ENCODE measurements at places on chromosomes 5 and 9. TPM values are rescaled to one million over a fixed set of nuclear protein-coding genes. Genes with fewer than 3 reads are reported as not detected.

ADRB2 gene
- total RNA-seq: 7.5 TPM

SHC3 gene
- total RNA-seq: 0.53 TPM

C5orf15 gene
- 64.5 TPM for total RNA-seq

PAX5 gene
- total RNA-seq: not detected

PCDHB7 gene
- 1.1 TPM for total RNA-seq

PRRX2 gene
- 10.2 TPM for total RNA-seq

CXCL14 gene
- total RNA-seq: 1.2 TPM

RORB gene
- 0.04 TPM for total RNA-seq

RASA1 gene
- 27.0 TPM for total RNA-seq

PCDHGA1 gene
- 2.3 TPM for total RNA-seq

MEGF10 gene
- 8.2 TPM for total RNA-seq

- DNase-seq: no peak
- no peaks in the 10 kb centered on the region for H3K27me3 ChIP-seq
- H3K4me3 ChIP-seq: no peak overlapping the region
- no peaks in the 10 kb centered on the region for H3K4me1 ChIP-seq
- H3K27ac ChIP-seq: no peak overlapping the region
- no peaks in the 10 kb centered on the region for H3K36me3 ChIP-seq
Observed at GRCh38 chr9:123162791-123163345, 105.5 kb downstream of the STRBP start.

GRCh38 chr5:142506756-142507155 lies 179.1 kb downstream of the FGF1 start:
- H3K36me3 ChIP-seq: no peaks in the 10 kb centered on the region
- H3K4me3 ChIP-seq: no peak overlapping the region
- H3K27me3 ChIP-seq: peaks cover 78% of the 10 kb centered on the region
- no peak overlapping the region for H3K27ac ChIP-seq
- no peak for DNase-seq

DNA sequence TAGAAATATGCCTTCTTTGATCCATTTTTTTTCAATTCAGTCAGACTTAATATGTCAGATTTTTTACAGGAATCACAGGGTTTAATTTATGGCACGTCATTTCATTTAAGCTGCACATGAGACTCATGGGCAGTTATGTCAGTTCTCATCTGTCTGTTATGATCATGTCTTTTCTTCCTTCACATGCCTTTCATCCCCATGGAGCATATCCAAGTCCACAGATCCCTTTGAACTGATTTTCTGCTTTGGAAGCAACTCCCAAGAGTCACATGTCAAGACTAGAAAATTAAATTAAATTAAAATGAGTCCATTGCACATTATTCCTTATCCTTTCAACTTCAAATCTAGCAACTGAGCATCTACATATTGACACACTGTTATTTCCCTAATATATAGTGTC lies 1274.0 kb upstream of the C9orf72 start:
- no peaks in the 10 kb centered on the region for H3K4me1 ChIP-seq
- no peak overlapping the region for H3K27ac ChIP-seq
- H3K4me3 ChIP-seq: no peak overlapping the region
- H3K36me3 ChIP-seq: no peaks in the 10 kb centered on the region

GRCh38 chr9:120030847-120031246 lies 549.1 kb downstream of the CDK5RAP2 start:
- no peak overlapping the region for H3K4me3 ChIP-seq
- no peaks in the 10 kb centered on the region for H3K36me3 ChIP-seq
- H3K27me3 ChIP-seq: no peaks in the 10 kb centered on the region
- no peaks in the 10 kb centered on the region for H3K4me1 ChIP-seq

DNA sequence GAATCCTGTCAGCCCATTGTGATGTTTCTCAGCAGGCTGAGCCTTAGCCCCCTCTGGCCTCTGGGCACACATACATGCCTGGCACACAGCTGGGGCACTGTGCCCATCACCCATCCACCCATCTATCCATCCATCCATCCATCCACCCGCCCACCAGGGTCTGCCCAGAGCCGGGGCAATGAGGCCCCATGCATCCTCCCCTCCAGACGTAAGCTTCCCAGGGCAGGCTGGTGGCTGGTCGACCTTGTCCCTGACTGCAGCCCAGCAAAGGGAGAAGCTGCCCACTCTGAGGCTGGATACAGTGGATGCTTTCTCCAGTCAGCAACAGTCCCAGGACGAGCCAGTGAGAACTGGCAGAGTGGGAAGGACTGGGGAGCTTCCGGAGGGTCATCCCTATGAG lies 21.1 kb upstream of the SLC25A51 start:
- H3K4me1 ChIP-seq: peaks cover 21% of the 10 kb centered on the region
- no peak overlapping the region for H3K27ac ChIP-seq
- no peaks in the 10 kb centered on the region for H3K36me3 ChIP-seq
- H3K27me3 ChIP-seq: no peaks in the 10 kb centered on the region

GRCh38 chr5:161167016-161167767 lies 315.2 kb upstream of the ATP10B start:
- H3K4me1 ChIP-seq: no peaks in the 10 kb centered on the region
- H3K27me3 ChIP-seq: peaks cover 12% of the 10 kb centered on the region

- no peak overlapping the region for H3K27ac ChIP-seq
- no peak for DNase-seq
- no peaks in the 10 kb centered on the region for H3K4me1 ChIP-seq
Observed at GRCh38 chr9:72812559-72813111, 140.2 kb downstream of the ALDH1A1 start.

DNA sequence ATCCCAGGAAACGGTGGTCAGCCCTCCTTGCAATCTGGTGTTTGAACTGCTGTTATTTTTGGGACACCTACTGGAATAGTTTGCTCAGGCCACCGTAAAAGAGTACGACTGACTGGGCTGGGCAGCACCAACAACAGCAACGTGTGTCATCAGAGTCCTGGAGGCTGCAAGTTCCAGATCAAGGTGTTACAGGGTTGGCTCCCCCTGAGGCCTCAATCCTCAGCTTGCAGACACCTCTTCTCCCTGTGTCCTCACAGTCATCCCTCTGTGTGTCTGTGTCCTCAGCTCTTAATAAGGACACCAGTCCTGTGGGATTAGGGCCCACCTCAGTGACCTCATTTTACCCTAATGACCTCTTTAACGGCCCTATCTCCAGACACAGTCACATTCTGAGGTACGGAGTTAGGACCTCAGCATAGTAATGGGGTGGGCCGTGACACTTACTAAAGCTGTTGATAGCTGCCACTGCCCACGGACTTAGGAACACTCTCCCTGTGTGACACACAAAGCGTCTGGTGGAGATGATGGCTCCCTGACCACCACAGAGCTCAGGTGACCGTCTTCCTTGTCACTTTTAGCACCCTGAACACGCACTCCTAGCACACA lies 16.8 kb downstream of the GLT6D1 start:
- no peak for DNase-seq
- H3K4me3 ChIP-seq: no peak overlapping the region
- H3K36me3 ChIP-seq: no peaks in the 10 kb centered on the region
- no peaks in the 10 kb centered on the region for H3K27me3 ChIP-seq

GRCh38 chr5:93226202-93226735 lies 354.8 kb downstream of the NR2F1-AS1 start:
- no peaks in the 10 kb centered on the region for H3K36me3 ChIP-seq
- no peak for DNase-seq
- peaks cover 48% of the 10 kb centered on the region for H3K27me3 ChIP-seq
- no peaks in the 10 kb centered on the region for H3K4me1 ChIP-seq
- no peak overlapping the region for H3K27ac ChIP-seq
- H3K4me3 ChIP-seq: no peak overlapping the region

GRCh38 chr9:109448223-109448622 lies 49.9 kb downstream of the PTPN3 start:
- H3K27me3 ChIP-seq: no peaks in the 10 kb centered on the region
- H3K36me3 ChIP-seq: no peaks in the 10 kb centered on the region
- no peak overlapping the region for H3K4me3 ChIP-seq
- DNase-seq: peak; percentile 54
- no peak overlapping the region for H3K27ac ChIP-seq

DNA sequence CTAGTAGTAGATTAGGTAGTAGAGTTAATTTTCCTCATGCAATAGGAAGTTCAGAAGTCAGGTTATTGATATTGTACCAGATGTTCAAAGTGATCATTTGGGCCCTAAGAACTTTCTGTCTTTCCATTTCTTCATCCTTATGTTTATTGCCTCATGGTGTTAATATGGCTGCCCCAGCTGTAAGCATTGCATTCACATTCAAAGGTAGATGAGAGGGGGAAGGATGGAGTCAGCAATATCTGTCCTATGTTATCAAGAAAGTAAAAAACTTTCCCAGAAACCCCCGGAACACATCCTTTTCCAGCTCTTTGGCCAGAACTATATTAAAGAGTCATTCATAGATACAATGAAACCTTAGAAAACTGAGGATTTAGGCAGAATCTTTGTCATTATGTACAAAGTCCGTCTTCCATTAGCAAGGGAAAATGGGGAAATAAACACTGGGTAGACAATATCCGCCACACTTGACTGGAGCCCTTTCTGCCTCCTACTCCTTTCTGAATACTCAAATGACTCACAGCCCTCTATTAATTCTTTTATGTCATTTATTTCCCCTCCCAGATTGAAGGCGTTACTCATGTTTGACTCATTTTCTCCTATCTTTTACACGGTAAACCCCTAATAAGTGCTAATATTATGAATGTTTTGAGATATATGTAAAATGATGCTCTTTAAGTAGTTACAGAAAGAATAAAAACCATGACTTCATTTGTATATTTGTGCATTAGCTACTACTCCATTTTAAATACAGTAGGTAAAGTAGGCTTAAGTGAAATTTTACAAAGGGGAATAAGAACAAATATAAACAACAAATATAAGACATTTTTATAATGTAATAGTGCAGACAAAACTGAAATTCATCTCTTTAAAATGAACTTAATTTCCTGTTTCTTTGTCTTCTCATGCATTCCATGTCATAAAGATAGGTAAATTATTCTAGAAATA lies 127.6 kb downstream of the SLF1 start:
- H3K27me3 ChIP-seq: no peaks in the 10 kb centered on the region
- H3K4me3 ChIP-seq: no peak overlapping the region
- no peak for DNase-seq
- no peaks in the 10 kb centered on the region for H3K36me3 ChIP-seq
- no peak overlapping the region for H3K27ac ChIP-seq
- H3K4me1 ChIP-seq: peaks cover 1% of the 10 kb centered on the region

DNA sequence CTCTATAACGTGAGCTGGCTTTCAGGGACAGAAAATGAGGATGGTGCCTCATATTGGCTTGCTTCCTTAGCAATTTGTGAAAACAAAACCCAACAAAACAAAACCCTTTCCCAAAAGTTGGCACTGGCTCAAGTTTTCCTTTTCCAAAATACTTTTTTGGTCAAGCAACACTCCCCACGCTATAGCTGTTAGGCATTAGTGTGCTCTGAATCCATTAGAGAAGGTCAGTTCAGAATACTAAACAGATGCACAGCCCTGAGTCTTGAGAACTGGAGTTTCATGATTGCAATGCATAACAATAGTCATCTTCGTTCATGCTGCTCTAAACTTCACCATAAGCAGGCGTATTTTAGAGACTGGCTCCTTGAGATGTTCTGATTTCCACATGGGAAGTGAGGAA lies 172.0 kb upstream of the KLF9 start:
- peaks cover 12% of the 10 kb centered on the region for H3K4me1 ChIP-seq
- no peaks in the 10 kb centered on the region for H3K27me3 ChIP-seq
- no peak for DNase-seq
- H3K36me3 ChIP-seq: no peaks in the 10 kb centered on the region
- H3K4me3 ChIP-seq: no peak overlapping the region

DNA sequence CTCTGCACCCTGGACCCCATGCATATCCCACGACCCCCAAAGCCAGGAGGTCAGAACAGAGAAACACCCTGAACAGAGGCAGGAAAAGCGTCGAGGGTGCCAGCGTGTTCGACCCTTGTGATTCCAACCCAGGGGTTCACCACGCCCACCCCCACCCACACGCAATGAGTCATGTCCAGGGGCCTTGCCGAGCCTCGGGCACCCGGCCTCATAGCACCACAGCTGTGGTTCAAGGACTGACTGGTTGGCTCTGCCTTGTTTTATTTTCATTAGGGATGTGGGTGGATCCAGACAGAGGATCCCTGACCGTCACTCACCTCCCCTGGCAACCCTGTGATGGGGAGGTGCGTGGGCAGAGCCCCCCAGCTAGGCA lies 9.5 kb upstream of the QSOX2 start:
- H3K36me3 ChIP-seq: no peaks in the 10 kb centered on the region
- no peaks in the 10 kb centered on the region for H3K27me3 ChIP-seq
- peaks cover 2% of the 10 kb centered on the region for H3K4me1 ChIP-seq
- no peak overlapping the region for H3K27ac ChIP-seq
- DNase-seq: no peak

DNA sequence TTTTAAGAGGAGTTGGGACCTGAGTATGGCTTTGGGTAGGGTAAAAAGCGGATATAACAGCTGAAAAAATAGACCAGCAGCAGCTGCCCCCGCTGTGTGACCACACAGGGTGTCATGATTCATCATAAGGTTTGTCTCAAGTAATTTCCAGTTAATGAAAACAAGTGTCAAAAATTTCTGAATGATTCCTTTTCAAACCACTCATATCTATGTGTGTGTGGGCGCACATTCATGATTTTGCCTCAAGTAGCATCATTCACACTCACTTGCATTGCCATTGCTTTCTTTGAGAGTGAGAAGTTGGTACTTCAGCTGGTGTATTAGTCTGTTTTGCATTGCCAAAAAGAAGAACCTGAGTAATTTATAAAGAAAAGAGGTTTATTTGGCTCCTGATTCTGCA lies 12.1 kb upstream of the TNFAIP8 start:
- no peak for DNase-seq
- no peaks in the 10 kb centered on the region for H3K36me3 ChIP-seq
- no peak overlapping the region for H3K4me3 ChIP-seq
- no peaks in the 10 kb centered on the region for H3K27me3 ChIP-seq
- H3K27ac ChIP-seq: no peak overlapping the region

- H3K36me3 ChIP-seq: no peaks in the 10 kb centered on the region
- no peaks in the 10 kb centered on the region for H3K27me3 ChIP-seq
- no peak overlapping the region for H3K4me3 ChIP-seq
- DNase-seq: peak; percentile 72
- no peaks in the 10 kb centered on the region for H3K4me1 ChIP-seq
Observed at GRCh38 chr5:89396278-89396954, 513.4 kb upstream of the MEF2C start.

DNA sequence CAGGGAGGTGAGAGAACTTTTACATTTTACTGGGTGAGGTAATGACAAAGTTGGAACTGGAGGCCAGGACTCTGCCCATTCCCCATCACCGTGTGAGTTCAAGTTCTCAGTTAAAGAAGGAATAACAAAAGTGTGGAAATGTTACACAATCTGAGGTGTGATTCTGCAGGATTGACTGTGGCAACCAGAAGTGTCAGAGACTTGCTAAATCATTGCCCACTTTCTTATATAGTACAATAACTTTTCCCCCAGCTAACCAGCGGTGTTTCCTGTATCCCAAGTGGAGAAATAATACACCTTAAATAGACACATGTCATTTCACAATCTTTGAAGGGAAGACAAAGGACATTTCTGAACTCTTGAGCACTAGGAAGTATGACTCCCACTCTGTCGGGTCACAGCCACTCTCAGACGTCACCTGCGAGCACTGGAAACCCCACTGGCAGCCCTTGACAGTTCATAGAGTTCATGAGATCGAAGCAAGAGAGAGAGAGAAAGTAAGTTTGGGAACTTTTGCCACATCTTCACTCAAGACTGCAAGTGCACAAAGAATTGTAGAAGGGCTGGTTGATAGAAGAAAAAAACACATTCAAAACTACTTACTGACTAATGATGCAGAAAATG lies 28.4 kb downstream of the PAX5 start:
- H3K36me3 ChIP-seq: no peaks in the 10 kb centered on the region
- no peak overlapping the region for H3K4me3 ChIP-seq
- H3K27me3 ChIP-seq: peaks cover 99% of the 10 kb centered on the region
- H3K4me1 ChIP-seq: no peaks in the 10 kb centered on the region
- H3K27ac ChIP-seq: no peak overlapping the region

- peak overlapping the region; percentile 84 for H3K27ac ChIP-seq
- DNase-seq: no peak
- peaks cover 35% of the 10 kb centered on the region for H3K36me3 ChIP-seq
- H3K27me3 ChIP-seq: no peaks in the 10 kb centered on the region
Observed at GRCh38 chr9:96462541-96462940, 12.6 kb downstream of the HABP4 start.

All from cardiac muscle cell (in vitro differentiated cells and primary cell).